AG08396 (cell line): ENCODE measurements at places on chromosomes 11 and 22.

DNA sequence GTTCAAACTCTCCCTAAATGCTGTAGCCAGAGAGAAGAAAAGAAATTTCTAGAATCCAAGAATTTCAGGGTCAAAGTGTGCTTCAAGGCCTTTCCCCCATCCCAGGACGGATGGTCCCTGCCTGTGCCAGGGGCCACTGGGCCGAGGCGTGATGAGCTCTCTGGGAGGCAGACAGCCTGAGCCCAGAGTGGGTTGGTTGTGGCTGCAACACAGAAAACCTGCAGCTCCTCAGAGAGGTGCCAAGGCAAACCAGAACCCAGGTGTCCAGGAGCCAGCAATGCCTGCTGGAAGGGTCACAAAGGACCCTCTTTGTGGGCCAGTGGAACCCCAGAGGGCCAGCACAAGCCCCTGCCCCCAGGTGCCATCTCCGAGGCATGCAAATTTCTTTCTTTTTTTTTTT is 2.6 kb upstream of the APOL6 start:
- DNase-seq = no peak

DNA sequence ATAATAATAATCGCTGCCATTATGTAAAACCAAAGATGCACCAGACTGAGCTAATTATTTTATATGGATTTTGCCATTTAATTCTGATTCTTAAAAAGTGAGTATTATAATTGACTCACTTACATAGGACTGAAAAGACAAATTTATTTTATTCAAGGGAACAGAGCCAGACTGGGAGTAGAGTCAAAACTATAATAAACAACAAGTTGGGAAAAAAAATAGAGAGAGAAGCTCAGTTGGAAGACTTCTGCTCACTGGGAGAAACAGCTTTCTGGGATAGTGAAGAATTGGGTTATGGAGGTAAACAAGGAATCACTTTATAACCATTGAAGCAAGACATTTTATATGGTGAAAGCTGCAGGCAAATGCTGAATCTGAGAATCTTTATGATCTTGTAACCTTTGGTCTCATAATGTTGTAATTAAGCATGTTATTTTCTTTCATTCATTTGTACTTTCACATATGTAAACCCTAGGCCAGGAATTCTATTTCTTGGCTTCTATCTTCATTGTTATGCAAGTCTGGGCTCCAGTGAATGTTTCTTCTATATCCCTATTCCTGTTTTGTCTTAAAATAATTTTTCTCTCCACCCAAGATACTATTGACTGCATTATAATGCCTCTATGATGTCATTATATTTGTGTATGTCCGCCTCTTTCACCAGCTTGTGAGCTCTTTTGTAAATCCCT is 725.3 kb upstream of the CCDC179 start:
- DNase-seq = no peak

- no peak for DNase-seq
Observed at GRCh38 chr11:130247319-130247718, 67.4 kb downstream of the ZBTB44 start.

DNA sequence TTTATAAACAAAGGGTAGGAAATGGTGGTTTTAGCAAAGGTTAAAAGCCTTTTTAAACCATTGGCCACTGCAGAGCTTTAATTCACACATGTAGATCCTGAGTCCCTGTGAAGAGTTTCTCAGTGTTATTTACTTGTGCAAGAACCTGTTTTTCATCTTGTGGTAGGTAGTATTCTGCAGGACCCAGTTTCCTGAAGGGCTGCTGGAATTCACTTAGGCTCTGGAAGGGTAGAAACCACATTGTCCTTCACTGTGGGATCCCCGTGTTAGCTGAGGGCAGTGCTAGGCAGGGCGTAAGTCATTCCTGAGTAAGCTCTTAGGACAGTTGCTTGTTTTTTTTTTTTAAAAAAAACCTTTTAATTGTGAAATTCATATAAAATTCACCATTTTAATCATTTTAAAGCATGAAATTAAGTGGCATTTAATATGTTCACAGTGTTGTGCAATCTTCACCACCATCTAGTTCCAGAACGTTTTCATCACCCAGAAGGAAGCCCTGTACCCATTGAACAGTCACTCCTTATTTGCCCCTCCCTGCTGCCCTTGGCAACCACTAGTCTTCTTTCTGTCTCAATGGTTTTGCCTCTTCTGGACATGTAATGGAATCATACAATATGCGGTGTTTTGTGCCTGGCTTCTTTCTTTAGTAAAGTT is 77.7 kb downstream of the C22orf31 start:
- DNase-seq = no peak

DNA sequence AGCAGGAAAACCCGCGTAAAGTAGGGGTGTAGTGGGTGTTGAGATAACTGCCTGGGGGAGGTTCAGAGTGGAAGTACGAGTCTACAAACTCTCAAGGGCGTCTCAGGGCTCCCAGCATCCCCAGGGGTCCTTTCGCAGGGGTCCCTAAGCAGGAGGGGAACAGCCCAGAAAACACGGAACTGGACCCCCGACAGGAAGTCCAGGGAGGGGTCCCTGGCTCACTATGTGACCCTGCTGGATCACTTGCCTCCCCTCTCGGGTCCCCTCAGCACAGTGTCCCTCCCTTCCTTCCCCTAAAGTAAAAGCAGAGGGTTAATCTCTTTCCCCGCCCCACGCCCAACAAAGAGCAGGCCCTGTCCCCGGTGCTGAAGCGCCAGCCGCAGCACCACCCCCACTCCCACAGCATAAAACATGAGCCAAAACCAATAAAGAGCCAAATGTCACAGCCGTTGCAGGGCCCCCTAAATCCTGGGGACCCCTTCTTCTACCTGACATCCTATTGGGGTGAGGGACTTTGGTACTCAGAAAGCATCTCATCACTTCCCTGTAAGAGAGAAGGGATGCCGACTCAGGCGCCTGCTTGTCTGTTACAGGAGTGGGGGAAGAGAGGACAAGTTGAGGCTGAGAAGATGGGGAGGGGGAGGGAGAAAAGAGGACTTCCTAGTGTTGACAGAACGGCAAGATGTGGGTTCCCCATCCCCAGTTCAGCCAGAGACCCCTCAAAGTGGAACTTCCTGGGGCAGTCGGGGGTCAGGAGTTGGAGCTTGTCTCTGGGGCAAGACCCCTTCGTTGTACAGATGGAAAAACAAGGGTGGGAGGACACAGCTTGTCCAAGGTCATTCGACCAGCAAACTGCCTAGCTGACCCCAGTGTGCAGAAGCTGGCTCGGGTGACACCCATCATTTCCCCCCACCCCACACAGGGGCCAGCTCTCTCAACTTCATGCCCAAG is 1.4 kb upstream of the NEFH start:
- DNase-seq = peak; percentile 72

DNA sequence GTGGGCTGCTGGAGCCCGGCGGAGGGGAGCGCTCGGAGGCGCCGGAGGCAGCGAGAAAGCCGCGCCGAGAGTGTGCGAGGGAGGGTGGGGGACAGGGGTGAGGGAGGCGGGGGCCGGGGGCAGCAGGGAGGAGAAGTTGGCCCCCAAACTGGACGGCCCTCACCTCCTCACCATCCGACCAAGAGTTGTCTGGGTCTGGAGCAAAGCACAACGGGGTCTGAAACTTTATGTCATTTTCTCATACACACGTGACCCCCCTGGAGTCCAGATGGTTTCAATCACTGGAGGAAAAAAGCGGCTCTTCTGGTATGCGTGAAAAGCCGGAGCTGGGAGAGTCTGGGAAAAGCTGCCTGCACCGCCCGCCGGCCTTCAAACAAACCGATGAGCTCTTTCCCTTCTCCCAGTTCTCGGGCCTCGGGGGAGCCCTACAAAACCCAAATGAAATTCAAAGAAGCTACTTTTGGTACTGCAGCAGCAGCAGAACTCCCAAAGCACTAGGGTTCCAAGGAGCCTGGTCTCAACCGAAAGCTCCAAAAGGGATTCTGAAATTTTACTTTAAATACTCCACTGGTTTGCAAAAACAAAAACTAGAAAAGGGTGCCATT is 39.7 kb upstream of the AKIP1 start:
- peak; percentile 88 for DNase-seq

DNA sequence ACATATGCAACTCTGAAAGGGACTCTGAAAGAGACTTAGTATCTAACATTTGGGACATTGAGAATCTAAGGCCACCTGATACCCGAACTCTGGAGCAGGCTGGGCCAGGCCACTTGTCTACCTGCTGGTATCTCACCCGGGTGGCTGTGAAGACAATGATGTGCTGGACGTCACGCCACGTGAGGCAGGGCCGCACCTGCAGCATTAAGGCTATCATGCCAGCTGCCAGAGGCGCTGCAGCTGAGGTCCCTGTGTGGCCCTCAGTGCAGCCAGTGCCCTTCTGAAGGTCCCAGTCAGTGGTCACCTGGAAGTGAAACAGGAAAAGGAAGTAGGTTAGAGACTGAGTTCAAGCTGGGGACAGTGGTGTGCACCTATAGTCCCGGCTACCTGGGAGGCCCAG is 12.4 kb downstream of the PCSK7 start:
- no peak for DNase-seq

- DNase-seq = no peak
Observed at GRCh38 chr11:68326334-68327215, 14.2 kb downstream of the LRP5 start.

DNA sequence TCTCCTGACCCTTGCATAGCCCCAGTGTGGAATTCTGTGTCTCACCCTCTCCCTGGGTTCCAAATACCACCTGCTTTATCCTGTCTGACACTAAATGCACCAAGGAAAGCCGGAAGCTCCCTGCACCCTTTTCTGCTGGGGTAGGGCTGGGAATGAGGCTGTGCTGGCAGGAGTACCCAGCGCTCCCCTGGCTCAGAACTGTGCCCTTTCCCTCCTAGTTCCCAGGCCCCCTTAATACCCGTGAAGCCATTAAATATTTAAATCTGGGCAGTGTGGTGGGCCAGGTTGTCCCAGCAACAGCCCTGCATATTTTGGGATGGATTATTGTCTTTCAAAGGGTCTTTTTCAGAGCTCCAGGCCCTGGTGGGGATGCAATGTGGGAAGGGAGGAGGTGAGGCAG is 63.0 kb downstream of the TP53I11 start:
- no peak for DNase-seq

- no peak for DNase-seq
Observed at GRCh38 chr22:20256551-20257211, 11.4 kb downstream of the RTN4R start.

DNA sequence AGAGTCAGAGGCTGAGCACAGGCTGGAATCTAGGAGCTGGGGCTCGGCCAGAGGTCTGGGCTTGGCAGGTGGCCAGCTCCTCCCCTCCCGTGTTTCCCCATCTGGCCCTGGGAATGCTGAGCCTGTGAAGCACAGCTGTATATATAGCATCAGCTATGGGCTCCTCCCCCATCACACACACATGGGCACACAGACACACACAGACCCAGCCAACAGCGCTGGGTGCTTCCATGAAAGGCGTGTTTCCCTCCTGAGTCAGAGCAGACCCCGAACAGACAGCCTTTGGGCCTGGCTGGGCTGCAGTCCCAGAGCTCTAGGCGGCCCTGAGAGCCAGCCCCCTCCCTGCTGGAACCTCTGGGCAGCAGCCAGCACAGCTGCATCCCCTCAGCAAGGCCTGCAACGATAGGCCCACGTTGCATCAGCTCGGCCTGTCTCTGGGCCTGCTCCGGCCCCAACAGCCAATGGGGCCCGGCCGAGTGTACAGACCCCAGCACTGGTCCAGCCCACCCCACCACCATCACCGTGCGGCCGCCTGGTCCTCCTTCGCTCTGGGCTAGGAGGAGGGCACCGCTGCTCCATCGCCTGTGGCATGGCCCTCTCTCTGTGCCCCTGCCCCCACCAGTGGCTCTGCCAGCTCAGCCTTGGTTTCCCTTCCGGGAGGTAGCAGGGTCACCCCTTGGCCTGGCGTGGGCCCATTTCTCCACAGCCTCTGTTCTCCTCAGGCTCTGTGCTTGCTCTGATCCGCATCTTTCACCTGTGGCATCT is 7.6 kb upstream of the SERPINH1 start:
- peak; percentile 94 for DNase-seq

- no peak for DNase-seq
Observed at GRCh38 chr11:59040607-59041006, 45.5 kb upstream of the GLYATL1B start.

- DNase-seq = no peak
Observed at GRCh38 chr22:44340271-44341239, 27.8 kb upstream of the SHISAL1 start.

DNA sequence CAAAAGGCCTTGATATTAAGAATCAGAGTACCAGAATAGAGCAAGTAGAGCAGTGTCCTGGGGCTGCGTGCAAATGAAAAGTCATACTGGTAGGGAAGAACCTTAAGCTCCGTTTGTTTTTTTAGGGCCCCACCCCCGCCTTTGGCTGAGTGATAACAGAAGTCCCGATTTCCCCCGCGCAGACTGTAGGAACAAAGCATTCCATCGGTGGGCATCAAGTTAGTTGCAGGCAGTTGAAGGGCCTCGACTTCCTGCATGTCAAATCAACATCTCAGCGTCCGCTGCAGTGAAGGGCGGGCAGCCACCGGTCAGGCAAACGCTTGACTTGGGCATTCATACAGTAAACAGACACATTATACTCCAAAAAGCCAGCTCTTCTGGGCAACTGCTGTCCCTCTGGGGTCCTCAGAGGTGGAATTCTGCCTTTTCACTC is 11.7 kb downstream of the LRP4 start:
- peak; percentile 48 for DNase-seq

DNA sequence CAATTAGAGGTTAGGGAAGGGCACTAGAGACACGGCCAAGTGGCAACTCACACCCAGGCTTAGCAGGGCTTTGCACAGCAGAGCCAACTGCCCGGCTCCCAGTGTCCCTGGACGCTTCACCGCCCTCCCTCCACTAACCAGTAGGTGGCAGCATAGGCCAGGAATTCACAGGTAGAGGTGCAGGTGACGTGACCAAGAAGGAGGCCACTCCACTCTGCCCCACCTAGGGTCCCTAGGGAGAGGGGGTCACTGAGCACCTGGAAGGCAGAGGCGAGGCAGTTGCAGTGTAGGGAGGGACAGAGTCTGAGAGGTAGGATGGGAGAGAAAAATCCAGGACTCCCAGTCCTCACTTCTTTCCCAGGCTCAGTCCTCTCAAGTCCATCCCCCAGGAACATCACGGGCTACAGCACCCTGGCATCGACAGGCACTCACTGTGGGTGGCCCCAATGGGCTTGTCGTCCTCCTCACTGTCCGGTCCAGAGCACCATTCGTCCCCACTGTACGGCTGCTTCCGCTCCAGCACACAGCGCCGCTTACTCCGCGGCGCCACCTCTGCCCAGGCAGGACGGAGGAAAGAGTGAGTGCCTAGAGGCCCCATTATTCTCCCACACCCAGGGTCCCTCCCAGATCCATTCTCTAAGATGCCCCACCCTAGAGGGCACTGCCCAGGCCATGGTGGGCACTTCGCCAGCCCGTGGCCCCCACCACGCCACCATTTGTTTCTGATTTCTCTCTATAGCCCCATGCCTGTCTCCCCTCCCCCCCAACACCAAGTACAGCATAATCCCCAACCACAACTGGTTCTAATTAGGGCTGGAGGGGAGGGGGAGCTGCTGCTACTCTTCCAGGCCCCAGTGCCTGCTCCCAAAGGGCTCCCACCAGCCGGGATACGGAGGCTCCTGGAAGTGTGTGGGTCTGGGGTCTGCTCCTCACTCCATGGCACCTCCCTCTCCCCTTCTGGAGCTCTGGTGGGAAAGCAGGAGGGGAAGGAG is 18.4 kb downstream of the BCL9L start:
- DNase-seq = peak; percentile 82
